GM12865 (cell line): ENCODE measurements at places on chromosomes 1 and 21.

- DNase-seq = no peak
Observed at GRCh38 chr1:109821221-109821669, 57.5 kb upstream of the EPS8L3 start.

DNA sequence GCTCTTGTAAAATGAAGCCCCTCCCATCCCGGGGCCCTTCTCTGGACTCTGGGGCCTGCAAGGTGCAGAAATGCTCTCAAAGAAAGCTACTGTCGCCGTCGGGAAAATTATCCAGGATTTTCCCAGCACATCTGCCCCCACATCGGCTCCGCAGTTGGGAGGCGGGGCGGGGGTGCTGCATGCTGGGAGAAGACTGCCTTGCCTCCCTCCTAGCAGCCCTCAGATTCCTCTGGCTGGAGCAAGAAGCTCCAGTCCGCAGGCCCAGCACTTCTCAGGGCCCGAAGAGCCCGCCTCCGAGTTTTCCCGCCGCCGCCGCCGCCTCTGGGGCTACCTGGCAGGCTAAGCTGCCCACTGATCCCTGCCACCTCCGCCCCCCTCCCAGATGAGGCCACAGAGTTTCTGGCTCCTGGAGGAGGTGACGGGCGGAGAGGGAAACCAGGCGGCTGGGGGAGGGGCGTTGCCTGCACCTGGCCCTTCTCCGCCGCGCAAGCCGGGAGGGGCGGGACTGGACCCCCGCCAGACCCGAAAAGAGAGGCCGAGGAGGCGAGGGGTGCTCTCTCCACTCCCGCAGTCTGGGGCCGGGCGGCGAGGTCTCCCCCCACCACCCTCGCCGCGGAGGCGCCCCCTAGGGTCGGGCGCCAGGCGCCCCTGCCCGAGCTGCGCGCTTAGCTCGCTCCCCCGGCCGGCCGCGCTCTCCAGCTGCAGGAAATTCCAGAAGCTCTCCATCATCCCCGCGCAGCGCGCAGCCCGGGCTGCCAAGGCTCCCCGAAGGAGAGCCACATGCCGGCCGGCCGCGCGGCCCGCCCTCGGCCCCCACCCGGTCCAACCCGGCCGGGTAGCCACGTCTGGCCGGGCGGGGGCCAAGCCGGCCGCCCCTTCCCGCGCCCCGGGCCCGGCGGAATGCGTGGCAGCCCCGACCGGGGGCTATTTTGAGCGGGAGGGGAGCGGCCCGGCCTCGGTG, 28.8 kb downstream of the AHDC1 start:
- DNase-seq = no peak

GRCh38 chr1:112527266-112528010, 18.7 kb downstream of the WNT2B start:
- DNase-seq = no peak

DNA sequence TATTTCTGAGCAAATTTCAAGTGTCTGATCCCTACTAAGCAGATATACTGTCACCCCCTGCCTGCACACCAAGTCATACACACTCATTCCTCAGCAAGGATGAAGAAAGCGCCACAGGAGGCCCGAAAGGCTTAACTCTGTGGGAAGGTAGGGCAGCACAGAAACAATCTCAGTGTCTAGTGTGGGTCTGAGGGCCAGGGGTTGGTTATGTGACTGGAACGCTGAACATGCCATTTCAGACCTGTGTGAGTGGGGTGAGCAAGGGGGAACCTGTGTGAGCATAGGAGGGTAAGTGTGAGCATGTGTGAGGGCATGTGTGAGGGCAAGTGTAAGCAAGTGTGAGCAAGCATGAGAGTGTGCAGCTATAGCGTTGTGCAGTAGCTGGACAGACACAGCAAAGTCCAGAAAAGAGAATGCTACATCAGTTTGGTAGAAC, 6.2 kb downstream of the ITPKB start:
- DNase-seq = no peak

DNA sequence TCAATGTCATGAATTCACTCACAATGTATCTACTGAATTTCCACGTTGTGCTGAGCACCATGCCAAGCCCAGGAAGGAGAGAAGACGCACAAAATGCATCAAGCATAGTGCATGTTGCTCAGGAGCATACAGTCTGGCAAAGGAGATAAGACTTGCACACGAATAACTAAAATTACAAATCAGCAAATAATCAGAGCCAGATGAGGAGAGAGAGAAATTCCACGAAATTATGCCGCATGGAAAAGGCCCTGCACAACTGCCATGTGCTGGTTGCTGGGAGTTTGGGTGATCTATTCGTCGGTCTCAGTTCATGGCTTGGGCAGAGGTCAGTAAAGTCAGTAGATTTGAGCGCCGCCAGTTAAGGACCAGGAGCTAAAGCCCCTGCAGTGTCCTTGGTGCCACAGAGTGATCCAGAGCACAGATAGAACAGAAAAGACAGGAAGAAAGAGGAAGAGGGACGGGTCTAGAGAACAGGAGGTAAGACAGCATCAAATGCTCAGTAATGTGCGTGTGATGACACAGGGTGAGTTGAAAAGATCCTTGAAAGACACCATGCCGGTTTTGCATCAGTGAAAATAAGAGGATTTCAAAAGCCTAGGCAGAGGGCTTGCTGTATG, 55.1 kb upstream of the ZNF281 start:
- DNase-seq = no peak
